Stimulated activated CD8-positive, alpha-beta memory T cell treated with anti-CD3 and anti-CD28 coated beads, Interleukin-4, amount 100 ng/mL, for 48 hours (primary cell): ENCODE measurements at places on chromosomes 16 and 17.

DNA sequence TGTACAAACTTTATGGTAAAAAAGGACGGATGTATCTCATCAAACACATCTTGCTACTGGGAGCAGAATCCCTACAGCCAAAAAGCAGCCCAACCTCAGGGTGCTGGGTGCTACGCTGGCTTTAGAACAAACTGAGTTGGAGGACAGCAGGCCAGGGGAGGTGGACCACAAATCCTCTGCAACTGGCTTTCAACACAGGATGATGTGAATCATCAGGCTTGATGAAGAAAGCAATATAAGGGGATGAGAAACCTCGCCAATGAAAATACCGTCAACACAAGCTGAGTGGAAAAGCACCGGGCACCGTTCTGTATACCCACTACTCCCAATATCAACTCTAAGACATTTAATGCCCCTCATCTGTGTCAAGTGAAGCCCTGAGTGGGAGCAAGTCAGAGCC is 14.3 kb downstream of the HBQ1 start:
- no peak for DNase-seq

- DNase-seq: no peak
Observed at GRCh38 chr16:81693744-81694303, 85.3 kb upstream of the PLCG2 start.

DNA sequence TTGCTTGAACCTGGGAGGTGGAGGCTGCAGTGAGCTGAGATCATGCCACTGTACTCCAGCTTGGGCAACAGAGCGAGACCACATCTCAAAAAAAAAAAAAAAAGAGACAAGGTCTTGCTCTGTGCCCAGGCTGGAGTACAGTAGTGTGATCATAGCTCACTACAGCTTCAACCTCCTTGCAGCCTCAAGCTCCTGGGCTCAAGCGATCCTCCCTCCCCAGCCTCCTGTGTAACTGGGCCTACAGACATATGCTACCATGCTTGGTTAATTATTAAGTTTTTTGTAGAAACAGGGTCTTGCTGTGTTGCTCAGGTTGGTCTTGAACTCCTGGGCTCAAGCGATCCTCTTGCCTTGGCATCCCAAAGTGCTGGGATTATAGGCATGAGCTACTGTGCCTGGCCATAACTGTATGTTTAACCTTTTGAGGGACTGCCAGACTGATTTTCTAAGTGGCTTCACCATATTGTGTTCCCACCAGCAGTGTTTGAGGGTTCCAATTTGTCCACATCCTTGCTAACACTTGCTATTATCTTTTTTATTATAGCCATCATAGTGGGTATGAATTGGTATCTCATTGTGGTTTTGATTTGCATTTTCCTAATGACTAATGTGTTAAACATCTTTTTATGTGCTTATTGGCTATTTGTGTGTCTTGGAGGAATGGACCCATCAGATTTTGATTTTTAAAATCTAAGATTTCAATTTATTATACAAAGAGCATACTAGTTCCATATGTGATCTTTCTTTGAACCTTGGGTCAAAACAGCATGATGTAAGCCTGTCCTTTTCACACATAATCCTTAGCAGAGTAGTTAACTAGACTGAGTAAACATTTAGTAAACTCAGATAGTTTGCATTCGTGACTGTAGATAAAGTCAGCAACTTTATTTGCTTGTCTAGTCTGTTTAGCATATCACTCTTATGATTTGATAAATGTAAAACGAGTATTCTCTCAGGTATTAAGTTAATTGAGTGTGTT is 38.1 kb upstream of the KPNB1 start:
- no peak for DNase-seq

DNA sequence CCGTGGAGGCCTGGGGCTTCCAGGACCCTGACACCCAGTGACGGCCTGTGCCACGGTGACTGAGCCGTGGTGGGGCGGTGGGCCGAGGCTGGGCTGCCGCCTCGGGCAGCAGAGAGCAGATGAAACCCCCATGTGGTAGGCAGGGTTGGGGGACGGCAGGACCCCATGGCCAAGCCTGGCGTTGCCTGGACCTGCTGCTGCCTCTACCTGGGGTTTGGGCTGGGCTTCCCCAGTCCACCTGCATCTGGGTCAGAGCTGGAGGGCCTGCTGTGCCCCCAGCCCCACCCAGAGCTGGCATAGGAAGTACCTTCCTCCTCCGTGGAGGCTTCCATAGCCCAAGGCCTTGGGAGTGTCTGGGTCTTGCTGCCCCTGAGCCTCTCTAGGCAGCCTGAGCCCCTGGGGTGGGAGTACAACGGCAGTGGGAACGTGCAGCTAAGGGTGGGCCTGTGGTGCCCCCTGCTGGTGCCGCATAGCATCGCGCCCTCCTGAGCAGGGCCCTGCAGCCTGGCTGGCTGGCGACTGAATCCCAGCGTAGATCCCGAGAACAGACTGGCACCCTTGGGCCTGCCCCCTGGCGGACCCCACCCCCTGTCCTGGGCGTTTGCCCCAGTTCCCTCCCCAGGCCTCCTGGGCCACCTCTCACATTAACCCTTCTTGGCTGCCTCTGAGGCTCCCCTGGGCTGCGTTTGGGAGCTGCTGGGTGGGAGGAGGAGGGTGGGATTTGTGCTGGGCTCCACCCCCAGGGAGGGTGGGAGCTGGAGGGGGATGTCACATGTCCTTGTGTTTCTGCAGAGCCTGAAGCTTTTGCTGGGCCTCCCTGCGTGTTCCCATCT is 12.6 kb upstream of the ATP6V0C start:
- DNase-seq: peak; percentile 91

GRCh38 chr16:3401719-3402397 is 843 bp downstream of the ZNF174 start:
- peak; percentile 27 for DNase-seq

DNA sequence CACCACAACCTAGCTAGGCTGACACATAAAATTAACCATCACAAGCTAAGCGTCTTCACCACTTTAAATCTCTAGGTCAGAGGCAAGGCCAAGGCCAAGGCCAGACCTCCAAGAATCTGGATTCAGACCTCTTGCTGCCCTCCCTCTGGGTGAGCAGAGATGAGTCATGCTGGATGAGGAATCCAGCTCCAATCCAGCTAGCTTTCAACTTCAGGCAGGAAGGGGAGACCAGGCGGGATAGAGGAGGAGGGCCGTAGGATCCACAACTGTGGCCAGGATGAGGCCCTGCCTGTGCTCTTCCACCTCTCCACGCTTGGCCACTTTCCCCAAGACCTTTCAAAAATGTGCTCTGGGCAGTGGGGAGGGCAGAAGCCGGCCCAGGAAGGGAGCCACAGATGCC is 14.7 kb downstream of the LRRC75A start:
- no peak for DNase-seq

DNA sequence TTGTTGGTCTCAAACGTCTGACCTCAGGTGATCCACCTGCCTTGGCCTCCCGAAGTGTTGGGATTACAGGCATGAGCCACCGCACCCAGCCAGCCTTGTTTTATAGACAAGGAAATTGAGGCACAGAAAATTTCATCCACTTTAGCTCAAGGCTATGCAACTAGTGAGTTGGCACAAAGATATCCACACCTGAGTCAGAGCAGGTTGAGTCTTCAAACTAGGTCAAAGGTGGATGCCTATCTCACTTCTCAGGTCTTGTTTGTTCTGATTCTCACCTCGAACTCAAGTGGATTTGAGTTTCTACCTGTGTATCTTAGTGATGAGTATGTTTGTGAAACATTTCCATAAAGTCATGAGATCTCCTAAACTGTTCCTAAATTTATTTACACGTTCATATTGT is 35.6 kb upstream of the GAS7 start:
- no peak for DNase-seq

- peak; percentile 54 for DNase-seq
Observed at GRCh38 chr16:9092978-9093344, 1.5 kb downstream of the HAPSTR1 start.

- DNase-seq: no peak
Observed at GRCh38 chr16:2331199-2331930, 9.2 kb downstream of the ABCA3 start.

DNA sequence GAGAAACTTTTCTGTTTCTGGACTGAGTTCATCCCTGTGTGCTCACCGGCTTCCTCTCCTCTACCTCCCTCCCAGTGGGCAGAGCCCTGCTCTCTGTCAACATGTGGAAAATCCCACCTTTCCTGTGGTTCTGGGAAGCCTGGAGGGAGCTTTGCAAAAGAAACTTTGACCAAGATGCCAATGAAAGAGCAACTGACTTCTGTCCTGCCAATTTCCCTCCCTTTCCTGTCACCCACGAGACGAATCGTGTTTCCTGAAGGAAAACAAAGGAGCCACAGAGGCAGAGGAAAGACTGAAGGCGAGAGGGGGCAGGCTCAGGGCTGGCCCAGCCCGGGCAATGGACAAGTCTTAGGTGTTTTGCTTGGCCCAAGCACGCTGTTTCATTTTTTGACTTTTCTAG is 82.8 kb downstream of the PLCG2 start:
- DNase-seq: no peak

DNA sequence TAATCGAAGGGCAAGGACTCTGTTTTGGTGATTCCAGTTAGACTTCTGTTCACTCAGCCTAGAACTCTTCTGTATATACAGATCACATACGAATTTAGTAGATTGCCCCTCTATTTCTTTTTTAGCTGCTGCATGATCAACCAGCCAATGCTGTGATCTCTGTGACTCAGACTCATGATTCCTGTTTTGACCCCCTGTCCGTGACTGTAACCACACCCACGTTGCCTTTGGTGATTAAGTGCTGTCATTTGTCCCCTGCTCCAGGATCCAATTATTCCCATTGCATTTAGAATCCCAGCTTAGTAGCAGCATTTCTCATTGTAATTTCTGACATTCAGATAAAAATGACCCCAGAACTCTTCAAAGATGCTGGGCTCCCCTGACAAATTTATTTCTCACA is 545.7 kb downstream of the NPIPA7 start:
- no peak for DNase-seq

DNA sequence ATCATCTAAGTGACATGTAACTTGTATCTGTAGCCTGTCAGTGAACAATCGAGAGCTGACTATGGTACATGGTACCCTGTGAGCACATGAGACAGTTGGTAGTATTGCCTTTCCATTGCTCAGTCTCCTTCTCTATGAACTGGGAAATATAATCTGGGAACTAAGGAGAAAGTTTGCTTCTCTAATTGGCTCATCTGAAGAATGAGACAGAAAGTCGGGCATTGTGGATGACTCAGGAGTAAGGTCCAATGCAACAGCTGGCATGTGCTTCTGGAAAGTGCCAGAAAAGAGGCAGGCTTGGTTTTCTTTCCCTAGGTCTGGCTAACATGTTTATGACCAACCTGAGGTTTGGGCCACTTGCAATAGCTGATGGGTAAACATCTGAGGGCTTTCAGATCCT is 51.9 kb downstream of the ZZEF1 start:
- no peak for DNase-seq

DNA sequence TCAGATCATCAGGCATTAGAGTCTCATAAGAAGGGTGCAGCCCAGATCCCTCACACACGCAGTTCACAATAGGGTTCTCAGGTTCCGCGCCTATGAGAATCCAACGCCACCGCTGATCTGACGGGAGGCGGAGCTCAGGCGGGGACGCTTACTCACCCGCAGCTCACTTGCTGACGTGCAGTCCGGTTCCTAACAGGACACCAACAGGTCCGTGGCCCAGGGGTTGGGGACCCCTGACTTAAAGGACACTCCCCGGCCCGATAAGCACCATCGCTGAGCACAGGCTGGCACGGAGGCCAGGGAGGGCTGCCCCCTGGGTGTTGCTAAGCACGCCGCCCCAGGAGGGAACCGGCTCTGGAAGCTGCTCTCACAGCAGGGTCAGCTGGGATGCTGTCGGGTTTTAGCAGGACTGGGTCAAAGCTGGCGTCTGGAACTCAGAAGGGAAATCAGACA is 30.1 kb upstream of the BAHCC1 start:
- DNase-seq: peak; percentile 59

DNA sequence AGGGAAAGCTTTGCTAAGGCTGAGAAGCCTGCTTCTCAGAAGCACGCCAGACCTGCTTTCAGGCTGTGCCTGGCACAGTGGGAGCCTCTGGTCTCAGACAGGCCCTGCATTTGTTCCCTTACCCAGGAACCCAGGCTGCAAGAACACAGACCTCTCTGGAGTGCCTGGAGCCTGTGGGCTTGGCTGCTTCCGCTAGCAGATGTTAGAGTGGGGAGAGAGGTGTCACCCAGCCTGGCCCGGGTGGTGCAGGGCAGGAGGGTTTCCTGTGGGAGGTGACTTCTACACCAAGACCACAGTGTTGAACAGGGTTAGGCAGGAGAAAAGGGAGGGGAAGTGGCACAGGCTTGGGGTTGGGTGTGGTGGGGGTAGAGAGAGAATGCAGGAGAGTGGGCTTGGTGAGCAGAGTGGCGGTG is 35.8 kb upstream of the ADGRG1 start:
- peak; percentile 80 for DNase-seq

- no peak for DNase-seq
Observed at GRCh38 chr17:8062435-8062806, 23.6 kb downstream of the ALOX15B start.

GRCh38 chr16:82876951-82877350 is 250.2 kb downstream of the CDH13 start:
- no peak for DNase-seq

- no peak for DNase-seq
Observed at GRCh38 chr17:10976401-10976800, 138.5 kb upstream of the PIRT start.

GRCh38 chr16:68319185-68319908 is 8.5 kb downstream of the PRMT7 start:
- peak; percentile 70 for DNase-seq

DNA sequence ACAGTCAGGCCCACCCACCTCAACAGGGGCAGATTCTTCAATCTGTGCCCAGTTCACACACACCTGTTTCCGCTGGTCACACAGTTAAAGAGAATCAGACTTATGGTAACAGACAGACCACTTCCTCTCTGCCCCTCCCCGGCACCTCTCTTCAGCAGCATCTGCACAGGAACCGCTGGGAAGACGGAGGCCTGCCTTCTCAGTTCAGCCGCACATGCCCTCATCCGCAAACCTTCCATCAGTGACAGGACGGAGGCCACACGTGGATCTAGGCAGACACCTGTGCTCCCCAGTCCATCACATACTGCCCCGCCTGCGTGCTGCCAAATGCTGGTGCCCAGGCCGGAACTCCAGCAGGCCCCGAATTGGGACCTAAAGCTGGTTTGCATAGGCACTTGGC is 10.3 kb downstream of the PHB1 start:
- peak; percentile 28 for DNase-seq

GRCh38 chr16:69564845-69565670 is 708 bp upstream of the NFAT5 start:
- DNase-seq: no peak

DNA sequence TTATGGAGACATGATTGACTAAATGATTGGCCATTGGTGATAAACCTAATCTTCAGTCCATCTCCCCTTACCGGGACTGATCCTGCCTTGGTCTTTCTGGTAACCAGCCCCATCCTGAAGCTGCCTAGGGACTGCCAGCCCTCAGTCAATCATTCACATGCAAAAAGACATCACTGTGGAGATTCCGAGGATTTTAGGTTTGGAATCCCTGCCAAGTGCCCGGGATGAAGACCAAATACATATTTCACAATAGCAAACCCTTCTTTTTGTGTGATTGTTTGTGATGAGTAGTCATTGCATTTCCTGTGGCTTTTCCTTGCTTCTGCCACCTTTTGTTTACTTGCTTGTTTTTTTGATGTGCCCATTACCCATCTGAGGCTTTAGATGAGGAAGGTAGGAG is 44.0 kb downstream of the EPN2 start:
- DNase-seq: no peak
